ENCODE measurements at places on chromosomes 12 and 14.

DNA sequence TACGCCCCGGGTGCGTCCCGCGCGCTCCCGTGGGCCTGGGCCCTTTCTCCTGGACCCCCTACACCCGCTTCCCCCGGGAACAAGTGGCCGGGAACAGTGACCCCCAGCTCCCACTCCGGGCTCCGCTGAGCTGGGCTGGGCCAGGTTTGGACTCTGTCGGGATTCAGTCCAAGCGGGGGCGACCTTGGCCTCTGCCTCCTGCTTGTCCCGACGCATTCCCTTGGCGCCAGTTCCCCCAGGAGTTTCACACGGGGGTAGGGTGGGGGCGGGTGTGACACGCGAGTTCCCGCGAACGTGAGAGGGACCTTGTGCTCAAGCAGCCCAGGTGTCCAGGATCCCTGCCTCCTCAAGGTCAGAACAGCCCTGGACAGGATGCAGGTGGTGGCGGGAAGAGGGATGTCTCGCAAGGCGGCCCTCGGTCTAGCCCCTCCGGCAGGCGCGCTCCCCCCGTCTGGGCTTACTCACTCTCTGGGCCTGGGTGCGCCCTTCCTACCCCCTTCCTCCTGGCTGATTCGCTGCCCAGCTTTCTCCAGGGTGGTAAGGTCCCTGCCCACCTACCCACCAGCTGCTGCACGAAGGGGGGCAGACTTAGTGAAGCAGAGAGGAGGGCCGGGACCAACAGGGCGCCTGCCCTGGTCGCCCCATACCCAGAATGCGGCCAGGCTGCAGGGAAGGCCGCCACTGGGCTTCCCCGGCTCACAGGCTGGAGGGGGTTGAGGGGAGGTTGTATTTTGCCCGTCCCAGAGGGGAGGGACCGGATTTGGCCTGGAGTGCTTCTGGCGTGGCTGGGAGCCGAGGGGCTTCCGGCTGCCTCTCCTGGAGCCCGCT is 862 bp downstream of the CRIP2 start:
- no peak for DNase-seq

DNA sequence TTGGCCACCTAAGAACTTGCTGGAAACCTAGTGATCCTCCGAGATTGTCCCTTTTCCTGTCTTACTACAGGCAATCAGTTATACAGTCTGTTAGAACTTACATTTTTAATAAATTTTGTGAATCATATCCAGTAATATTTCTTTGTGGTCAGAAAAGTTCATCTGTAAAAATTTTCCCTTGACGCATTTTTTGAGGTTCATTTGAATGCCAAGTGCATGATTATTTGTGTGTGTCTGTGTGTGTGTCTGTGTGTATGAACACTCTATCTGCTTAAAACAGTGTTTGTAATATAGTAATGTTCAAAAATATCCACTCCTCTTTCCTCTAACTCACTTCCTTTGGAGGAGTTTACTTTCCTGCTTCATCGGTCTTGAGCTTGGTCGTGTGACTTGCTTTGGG is 468.7 kb upstream of the FLRT2 start:
- peak; percentile 59 for DNase-seq

GRCh38 chr12:95615749-95616148 is 64.5 kb upstream of the USP44 start:
- DNase-seq, result peak; percentile 18

GRCh38 chr14:57302883-57303282 is 34.1 kb downstream of the AP5M1 start:
- no peak for DNase-seq
